T-helper 2 cell (primary cell): ENCODE measurements at places on chromosomes 6 and 20.

GRCh38 chr6:12602342-12602741, 114.2 kb upstream of the PHACTR1 start:
- DNase-seq, result no peak

- no peak for DNase-seq
Observed at GRCh38 chr6:47161176-47161687, 119.1 kb upstream of the ADGRF1 start.

- DNase-seq, result no peak
Observed at GRCh38 chr6:152695372-152696045, 2.2 kb upstream of the MYCT1 start.

GRCh38 chr6:36642913-36643817, 35.3 kb upstream of the CDKN1A start:
- no peak for DNase-seq

GRCh38 chr6:79193971-79194370, 40.5 kb downstream of the HMGN3 start:
- DNase-seq, result no peak

GRCh38 chr6:36306375-36306774, 30.3 kb downstream of the BNIP5 start:
- no peak for DNase-seq

DNA sequence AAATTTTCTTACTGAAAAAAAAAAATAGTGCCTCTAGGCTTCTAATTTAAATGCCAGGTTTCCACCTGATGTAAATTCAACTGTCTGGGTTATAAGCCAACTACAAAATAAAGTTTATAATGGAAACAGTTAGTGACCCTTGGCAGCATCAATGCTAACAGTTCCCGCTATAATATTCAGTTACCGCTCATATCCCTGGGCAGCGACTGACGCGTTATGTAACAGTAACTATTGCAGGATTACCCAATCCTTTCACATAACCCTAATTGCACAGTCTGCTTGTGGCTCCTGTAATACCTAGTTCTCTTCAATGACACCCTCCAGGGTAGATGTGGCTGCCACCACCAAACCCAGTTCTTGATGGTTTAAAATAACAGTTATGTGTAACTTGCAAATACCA, 208.6 kb downstream of the MOXD1 start:
- no peak for DNase-seq

DNA sequence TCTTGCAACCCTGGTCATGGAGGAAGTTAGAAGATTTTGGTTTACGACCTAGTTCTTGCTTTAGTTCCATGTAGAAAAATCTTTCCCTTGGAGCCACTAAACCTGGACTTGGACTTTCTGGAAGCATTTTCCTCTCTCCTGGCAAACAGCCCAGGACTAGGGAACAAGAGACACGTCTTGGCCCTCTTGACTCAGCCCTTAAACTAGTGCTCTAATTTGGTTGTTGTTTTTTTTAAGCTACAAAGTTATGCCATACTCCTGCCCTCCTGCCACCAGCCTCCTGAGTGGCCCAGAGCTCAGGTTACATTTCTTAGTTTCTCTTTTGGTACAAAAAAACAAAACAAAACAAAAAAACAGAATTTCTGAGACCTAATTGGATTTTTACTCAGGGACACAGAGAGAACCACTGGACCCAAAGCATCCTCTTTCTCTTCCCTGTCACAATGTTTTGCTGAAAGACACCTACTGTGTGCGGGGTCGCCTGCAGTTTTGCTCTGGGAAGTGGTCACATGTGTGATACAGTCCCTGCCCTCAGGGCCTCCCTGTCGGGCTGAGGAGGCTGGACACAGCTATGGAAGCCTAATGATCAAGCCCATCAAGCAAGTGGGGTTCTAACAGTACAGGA, 32.3 kb upstream of the SCUBE3 start:
- DNase-seq, result no peak

DNA sequence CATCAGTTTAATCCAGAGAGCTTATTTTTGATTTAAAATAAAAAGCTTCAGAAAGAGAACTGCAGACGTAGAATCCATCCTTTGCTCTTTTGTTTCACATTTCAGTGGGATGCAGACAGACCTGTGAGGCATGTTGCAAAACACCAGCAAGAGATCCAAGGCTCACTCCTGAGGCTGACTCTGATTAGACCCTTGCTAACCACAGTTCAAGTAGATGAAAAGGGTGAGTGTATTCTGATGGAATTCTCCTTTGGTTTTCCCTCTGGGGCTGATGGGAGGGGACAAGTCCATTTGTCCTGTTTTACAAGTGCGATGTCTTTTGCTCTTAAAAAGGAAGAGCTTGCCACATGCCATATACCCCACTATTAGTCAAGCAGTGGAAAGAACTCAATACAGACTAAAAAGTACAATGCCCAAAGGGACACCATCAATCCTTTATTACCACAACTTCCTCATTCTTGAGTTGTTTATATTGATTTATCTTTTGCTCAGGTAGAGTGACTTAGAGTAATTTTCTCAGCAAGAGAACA, 772.7 kb downstream of the MAFB start:
- no peak for DNase-seq

DNA sequence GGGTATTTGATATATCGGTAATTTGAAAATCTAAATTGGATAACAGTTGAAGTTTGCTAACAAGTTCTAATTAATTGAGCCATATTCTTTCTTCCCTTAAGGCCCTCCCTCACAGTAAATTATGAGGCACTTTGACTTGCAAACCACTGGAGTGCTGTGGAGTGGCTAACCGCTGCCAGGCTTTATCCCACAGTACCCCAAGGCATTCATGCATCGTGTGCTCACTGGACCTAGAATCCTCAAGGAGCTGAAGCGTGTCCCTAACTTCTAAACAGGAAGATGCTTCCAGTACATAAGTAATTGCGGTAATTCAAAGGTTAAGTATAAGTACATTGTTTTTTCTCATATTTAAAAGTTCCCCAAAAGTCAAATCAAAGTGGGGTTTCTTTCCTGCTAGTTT, 499.9 kb downstream of the TFAP2A start:
- no peak for DNase-seq

DNA sequence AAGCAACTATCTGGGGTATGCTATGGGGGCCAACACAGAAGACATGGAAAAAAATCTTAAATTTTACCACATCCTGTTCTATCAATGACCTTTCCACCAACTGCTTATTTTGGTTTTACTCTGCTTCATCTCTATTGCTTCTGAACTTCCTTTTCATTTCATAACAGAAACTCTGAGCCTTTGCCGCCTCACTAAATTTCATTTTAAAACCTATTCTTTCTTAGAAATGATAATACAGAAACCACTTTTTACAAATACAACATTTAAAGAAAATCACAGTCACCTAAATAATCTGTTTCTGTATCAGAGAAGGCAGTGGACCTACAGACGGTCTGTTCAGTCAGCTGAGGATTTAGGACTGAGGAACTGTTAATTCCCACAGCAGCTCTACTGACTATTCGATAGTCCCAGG, 117.5 kb downstream of the KCNQ5 start:
- peak; percentile 20 for DNase-seq

- DNase-seq, result peak; percentile 25
Observed at GRCh38 chr6:108115598-108116058, 41.1 kb upstream of the OSTM1 start.

DNA sequence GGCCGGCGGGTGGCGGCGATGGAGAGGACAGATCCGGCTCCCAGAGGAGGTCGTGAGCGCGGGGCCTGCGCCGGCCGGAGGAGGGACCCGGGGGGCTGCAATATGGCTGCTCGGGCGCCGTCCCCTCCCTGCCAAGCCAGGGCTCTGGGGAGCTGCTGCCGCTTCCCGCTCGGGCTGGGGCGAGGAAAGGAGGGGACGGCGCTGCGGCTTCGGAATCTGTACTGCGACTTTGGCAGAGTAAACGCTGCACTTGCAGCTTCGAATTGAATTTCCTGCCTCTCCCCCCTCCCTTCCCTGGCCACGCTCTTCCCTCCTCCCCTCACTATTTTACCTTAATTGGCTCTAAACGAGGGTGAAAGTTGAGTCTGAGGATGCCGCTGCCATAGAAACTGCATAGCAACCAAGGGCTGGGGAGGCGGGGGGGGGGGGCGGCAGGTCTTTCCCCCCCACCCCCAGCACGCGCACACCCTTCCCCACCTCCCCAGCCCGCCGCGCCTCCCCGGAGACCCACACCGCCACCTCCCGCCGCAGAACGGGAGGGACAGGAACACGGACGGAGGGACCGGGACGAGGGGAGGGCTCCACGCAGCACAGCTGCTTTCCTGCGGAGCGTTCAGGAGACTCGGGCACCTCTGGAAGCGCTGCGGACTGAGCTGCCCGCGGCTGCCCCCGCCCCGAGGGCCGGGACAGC, 93.9 kb downstream of the RNASET2 start:
- DNase-seq, result peak; percentile 45

DNA sequence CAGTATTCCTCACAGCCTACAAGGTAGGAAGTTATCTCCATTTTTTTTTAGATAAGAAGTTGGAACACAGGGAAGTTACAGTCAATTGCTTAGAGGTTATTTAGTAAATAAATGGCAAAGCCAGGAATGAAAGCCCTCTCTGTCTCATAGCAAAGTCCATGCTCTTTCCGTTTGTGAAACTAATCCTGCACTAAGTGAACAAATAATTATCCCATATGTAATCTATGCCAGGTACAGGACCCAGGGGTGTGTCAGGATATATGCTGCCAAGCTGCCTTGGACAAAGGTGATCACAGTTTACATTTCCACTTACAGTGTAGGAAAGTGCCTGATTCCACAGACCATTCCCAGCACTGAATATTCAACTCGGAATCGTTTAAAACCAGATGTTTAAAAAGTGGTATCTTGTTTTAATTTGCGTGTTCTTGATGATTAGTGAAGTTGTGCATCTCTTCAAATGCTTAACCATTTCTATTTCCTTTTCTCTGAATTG, 13.6 kb upstream of the GMDS start:
- no peak for DNase-seq

GRCh38 chr6:83160167-83160566, 32.9 kb downstream of the PGM3 start:
- DNase-seq, result no peak

DNA sequence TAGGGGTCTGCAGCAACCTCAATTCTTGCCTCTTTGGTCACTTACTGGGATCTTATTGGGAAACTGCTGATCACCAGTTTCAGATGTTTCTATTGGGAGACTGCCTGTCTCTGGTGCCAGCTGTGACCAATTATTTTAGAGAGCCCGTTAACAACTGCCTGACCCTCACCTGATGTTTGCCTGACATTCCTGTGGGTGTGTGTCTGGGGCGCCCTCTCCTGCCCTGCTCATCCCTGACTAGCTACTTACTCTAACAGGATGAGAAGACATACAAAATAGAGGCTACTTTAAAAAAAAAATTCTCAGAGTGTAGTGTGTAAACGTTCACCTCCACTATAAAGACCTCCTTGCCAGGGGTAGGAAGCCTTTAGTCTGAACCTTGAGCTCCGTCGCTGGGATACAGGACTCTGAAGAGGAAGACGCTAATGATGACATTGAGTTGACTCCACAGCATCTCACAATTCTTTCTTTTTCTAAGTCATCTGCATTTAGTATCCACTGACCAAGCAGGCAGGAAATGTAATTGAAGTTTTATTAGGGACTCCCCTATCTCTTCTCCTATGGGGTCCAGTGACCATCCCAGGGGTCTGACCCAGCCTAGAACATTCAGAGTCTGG, 54.6 kb upstream of the DDR1 start:
- DNase-seq, result peak; percentile 16

- DNase-seq, result no peak
Observed at GRCh38 chr6:169158691-169159090, 95.0 kb downstream of the THBS2 start.

DNA sequence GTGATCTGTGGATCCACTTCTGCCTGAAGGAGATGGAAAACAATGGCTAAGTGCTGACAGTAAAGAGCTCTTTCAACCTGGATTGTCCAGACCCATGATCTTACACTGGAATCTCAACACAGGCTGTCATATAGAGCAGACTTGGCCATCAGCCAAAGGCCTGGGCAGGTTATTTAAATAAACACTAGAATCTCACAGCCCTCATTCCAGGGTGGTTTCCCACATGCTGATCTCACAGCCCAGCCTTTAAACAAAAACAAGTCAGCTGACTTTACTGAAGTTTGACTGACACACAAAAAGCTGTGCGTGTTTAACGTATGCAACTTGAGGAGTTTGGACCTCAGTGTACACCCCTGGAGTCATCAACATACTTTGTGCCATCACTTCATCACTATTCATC, 28.4 kb downstream of the SYNDIG1 start:
- DNase-seq, result no peak

- DNase-seq, result no peak
Observed at GRCh38 chr20:19784511-19785172, 26.6 kb downstream of the RIN2 start.

DNA sequence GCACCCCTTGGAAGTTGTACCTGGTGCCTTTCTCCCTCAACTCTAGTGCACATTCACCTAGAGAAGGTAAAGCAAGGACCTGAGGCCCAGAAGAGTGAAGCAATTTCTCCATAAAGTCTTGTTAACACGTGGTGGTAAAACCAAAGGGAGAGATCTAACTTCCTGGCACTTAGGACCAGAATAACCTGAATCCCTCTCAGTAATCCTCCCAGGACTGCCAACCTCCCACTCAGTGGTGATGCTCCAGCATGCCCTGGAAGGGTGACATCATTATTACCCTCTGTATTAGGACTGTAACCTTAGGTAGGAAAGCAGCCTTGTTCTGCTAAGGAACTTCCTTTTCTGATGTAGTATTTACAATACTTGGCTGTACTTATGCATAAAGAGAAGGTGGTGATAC, 330.6 kb upstream of the MARCKS start:
- DNase-seq, result no peak

DNA sequence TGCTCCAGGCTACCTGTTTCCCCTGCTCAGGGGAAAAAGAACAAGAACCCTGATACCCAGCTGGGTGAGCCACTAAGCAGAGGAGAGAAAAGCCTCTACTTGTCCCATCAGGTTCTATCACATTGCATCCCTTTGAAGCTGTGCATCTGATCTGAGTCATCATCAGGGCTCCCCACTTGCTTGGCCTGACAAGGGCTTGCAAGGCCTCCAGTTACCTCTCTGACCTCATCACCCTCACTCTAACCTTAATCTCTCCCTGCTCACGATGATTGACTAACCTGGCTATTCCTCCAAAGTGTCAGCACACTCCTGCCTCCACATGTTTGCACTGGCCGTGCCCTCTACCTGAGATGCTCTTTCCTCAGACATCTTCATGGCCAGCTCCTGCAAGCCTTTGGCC, 309.5 kb upstream of the CHD6 start:
- DNase-seq, result no peak

DNA sequence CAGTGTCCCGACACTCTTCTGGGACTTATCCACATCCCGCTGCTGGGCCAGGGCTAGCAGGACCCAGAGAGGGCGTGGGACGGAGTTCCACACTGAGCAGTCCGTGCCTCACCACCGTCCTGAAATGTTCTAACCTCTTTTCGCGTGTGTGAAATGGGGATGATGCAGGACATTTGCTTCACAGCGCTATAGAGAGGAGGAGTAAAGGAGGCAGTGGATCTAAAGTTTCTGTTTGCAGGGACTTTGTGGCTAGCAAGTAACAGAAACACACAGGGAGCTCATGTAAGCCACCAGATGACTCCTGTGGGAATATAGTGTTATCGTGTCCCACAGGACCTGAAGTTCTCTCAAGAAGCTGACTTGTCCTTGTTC, 634 bp downstream of the ITPA start:
- no peak for DNase-seq

- DNase-seq, result no peak
Observed at GRCh38 chr6:72832271-72832670, 210.4 kb downstream of the KCNQ5 start.
